ENCODE measurements at places on chromosomes 3 and 15.

- DNase-seq: no peak
Observed at GRCh38 chr15:71215126-71215894, 100.0 kb downstream of the THSD4 start.

- DNase-seq: no peak
Observed at GRCh38 chr3:138082992-138083386, 32.4 kb downstream of the DZIP1L start.

- peak; percentile 27 for DNase-seq
Observed at GRCh38 chr3:137062250-137062649, 104.5 kb downstream of the IL20RB start.

DNA sequence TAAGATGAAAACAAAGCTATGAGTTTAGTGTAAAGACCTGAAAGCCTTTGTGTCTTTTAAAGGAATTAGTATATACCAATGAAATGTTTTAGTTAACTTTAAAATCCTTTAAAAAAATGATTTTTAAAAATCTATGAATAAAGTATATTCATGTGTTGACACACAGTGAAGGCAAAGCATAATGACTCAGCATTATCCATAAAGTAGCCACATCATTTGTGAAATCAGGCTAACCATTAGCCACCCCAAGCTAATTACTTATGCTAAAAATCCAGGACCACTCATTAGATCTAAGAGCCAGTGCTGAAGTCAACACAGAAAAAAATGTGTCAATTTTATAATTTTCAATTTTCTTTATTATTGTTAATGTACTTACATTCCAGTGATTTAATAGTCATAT, 310.2 kb downstream of the TBC1D5 start:
- no peak for DNase-seq

- DNase-seq: no peak
Observed at GRCh38 chr3:165346503-165346902, 150.3 kb upstream of the SLITRK3 start.

- DNase-seq: no peak
Observed at GRCh38 chr3:126285369-126285768, 71.8 kb downstream of the KLF15 start.

- no peak for DNase-seq
Observed at GRCh38 chr3:43289841-43290470, 3.6 kb downstream of the SNRK start.

DNA sequence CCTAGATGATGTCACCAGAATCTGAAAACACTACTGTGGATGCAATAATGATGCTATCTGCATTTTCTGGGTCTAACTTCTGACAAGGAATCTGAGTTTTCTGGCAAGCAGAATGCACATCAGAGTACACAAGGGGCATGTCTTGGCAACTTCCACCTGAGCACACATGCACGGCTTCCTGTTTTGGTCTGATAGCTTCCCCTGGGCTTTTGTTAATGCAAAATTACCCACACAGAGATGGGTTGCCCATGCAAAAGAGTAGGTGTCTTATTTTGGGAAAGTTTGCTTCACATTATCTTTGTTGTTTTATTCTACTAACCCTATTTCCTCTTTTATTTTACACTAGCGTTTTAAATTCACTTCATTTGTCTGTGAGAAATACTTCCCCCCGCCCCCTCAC, 74.2 kb upstream of the SATB1 start:
- DNase-seq: no peak

DNA sequence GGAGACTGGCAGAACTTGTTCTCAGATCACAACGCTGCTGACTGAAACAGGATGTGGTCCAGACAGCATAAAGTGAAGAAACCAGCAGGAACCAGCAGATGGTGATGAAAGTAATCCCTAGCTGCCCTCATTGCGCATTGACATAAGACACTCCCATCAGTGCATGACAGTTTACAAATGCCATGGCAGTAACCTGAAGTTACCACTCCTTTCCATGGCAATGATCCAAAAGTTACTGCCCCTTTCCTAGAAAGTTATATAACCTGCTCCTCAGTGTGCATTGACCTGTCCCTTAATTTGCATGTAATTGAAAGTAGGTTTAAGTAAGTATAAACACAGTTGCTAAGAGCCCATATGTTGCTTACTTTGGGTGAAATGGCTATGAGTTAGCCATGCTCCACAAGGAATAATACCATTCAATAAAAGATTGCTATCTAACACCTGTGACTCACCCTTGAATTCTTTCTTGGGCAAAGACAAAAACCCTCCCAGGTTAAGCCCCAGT, 149.1 kb upstream of the CD96 start:
- peak; percentile 58 for DNase-seq

GRCh38 chr15:63677778-63678177, 80.6 kb downstream of the FBXL22 start:
- no peak for DNase-seq

DNA sequence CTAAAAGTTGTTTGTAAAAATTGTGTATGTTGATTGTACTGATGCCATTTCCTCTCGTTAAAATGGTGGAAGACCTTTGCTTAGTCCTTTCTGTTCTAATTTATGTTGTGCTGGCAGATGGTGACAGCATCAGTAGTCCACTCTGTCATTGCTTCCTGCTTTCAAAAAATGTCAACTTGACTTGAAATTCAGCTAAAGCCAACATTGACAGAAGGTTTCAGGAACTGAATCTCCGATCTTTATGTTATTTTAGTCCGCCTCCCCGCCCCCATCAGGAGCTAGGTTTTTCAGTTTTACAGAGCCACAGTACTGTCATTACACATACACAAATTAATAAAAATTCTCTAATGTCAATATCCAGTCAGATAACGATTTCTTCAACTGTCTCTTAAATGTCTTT, 1.5 kb downstream of the CEP63 start:
- DNase-seq: peak; percentile 17

- no peak for DNase-seq
Observed at GRCh38 chr3:14329116-14329830, 73.1 kb upstream of the SLC6A6 start.

DNA sequence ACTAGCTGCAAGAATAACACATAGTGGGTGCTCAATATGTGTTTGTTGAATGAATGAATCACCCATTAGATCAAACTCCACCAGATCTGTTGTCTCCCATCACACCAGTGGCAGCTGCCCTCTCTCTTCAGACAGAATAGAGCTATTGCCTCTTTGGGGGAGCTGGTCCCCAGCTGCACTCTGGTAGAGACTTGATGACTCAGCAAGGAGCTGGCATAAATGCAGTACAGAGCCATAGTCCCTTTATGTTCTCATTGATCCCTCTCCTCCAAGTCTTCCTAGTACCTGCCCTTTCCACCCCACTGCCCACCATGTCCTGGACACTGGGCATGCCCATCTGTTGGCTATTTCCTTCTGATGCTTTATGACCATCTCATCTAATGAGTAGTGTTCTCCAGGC, 361.9 kb downstream of the LRTM1 start:
- DNase-seq: no peak

GRCh38 chr3:146511402-146512134, 32.8 kb downstream of the PLSCR1 start:
- DNase-seq: no peak

DNA sequence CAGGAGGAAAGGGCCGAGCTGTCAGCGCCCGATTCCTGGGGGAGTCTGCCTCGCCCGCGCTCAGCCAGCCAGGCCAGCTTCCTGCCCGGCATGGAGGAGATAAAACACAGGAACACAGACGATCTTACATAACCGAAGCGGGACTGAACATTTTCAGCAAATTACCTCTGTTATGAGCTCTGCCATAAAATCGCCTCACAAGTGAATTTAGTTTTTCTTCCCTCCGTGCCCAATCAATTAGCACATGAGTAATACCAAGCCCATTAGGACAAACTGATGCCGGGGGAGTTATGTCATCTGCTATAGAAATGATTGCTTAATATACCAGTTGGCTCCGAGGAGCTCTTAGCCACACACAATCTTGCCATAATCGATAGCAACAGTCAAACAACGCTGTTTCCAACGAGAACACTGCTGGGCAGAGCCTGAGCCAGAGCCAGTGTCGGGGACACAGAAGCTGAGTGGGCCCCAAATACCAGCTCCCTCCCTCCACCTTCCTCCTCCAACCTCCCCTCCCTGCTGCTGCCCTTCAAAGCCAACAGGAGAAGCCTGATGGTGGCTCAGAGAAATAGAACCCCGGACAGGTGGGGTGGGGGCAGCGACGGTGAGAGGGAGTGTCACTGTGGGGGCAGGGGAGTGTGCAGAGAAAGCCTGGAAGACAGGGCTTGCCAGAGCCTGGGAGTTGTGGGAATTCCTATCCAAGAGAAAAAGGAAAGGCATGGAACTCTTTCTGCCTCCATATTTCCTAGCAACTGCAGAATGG, 279.4 kb upstream of the TLE3 start:
- DNase-seq: no peak

GRCh38 chr15:43903864-43904290, 77.1 kb downstream of the WDR76 start:
- peak; percentile 77 for DNase-seq
